ENCODE measurements at places on chromosomes 1 and 21. TPM values are rescaled to one million over a fixed set of nuclear protein-coding genes. Genes with fewer than 3 reads are reported as not detected.

C8A gene
- total RNA-seq: not detected

TSPAN2 gene
- total RNA-seq: 14.6 TPM

DNA sequence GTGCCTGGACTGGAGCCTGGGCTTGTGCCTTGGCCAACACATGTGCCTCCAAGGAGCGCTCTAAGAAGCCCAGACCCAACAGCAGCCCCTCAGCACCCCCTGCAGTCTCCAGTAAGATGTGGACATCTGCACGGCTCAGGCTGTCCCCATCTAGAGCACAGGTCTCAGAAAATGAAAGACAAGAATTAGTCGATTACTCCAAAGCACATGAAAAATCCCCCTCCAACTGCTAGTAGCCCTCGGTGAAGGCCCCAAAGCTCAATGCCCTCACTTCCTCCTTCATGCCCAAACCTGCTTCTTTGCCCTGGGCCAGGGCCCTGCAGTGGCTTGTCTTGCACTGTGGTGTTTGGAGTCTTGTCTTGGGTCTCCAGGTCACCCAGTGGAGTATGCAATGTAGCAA, 21.9 kb upstream of the ERO1B start:
- DNase-seq: no peak
- H3K4me3 ChIP-seq: no peak overlapping the region
- H3K36me3 ChIP-seq: no peaks in the 10 kb centered on the region
- H3K4me1 ChIP-seq: no peaks in the 10 kb centered on the region
- H3K27ac ChIP-seq: no peak overlapping the region

GRCh38 chr1:2248127-2248826, 20.2 kb downstream of the SKI start:
- DNase-seq: peak; percentile 82
- peak overlapping the region; percentile 40 for H3K27ac ChIP-seq
- H3K27me3 ChIP-seq: no peaks in the 10 kb centered on the region
- peaks cover 39% of the 10 kb centered on the region for H3K4me1 ChIP-seq

- H3K27ac ChIP-seq: no peak overlapping the region
- no peak for DNase-seq
- H3K4me3 ChIP-seq: no peak overlapping the region
- no peaks in the 10 kb centered on the region for H3K36me3 ChIP-seq
- H3K27me3 ChIP-seq: no peaks in the 10 kb centered on the region
- H3K4me1 ChIP-seq: no peaks in the 10 kb centered on the region
These were observed 16.1 kb downstream of the RRP15 start for GRCh38 chr1:218301217-218301616.

FCRL6 gene
- not detected for total RNA-seq

- H3K4me1 ChIP-seq: peaks cover 6% of the 10 kb centered on the region
- H3K27me3 ChIP-seq: peaks cover 10% of the 10 kb centered on the region
- H3K36me3 ChIP-seq: no peaks in the 10 kb centered on the region
- H3K27ac ChIP-seq: no peak overlapping the region
- H3K4me3 ChIP-seq: no peak overlapping the region
These were observed 5.0 kb upstream of the GPR137B start for GRCh38 chr1:236137285-236137852.

GRCh38 chr1:83491930-83492329, 507.0 kb downstream of the TTLL7 start:
- H3K36me3 ChIP-seq: no peaks in the 10 kb centered on the region
- no peak overlapping the region for H3K27ac ChIP-seq
- no peak for DNase-seq
- H3K27me3 ChIP-seq: no peaks in the 10 kb centered on the region
- no peak overlapping the region for H3K4me3 ChIP-seq

AADACL4 gene
- not detected for total RNA-seq

DNA sequence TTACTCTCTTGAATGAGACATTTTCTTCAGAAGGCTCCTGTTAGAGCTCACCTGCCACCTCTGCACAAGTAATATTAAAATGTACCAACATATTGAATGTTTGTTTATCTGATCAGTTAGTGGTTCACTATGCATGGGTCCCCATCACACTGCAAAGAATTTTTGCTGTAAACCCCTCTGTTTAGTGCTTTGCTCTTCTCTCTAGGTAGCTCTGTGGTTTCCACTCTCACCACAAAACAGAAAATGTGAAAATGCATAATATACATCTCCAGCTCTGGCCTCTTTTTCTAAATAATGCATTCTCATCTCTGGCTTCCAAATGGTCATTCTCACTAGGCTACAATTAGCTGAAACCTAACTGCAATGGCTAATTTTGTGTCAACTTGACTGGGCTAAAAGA, 176.7 kb downstream of the TRIM33 start:
- no peaks in the 10 kb centered on the region for H3K4me1 ChIP-seq
- no peak overlapping the region for H3K27ac ChIP-seq
- H3K27me3 ChIP-seq: no peaks in the 10 kb centered on the region
- DNase-seq: no peak
- no peak overlapping the region for H3K4me3 ChIP-seq

DNA sequence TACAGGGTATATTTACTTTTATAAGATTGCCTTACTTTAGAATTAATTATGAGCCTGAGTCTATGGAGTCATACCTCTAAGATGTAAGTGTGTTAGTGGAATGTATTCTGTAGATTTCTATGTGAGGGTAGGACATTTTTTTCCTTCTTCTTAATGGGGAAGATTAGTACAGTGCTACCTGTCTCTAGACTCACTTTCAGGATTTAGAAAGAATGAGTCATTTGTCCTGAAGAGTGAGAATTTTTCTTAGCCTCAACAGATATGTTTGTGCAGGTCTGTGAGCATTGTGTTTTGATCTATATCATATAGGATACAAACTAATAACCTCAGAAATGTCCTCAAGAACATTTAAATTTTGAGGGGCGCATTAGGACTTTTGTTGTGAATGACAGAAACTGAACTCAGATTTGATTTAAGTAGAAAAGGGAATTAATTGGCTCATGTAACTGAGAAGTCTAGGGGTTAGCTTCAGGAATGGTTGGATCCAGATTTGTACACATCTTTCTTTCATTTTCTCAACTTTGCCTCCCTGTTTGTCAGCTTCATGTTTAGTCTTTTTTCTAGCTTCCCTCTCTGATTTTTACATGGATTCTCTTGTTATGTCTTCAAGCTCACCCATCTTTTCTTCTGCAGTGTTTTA, 45.3 kb downstream of the TTC3 start:
- H3K4me1 ChIP-seq: no peaks in the 10 kb centered on the region
- no peak overlapping the region for H3K27ac ChIP-seq
- H3K36me3 ChIP-seq: no peaks in the 10 kb centered on the region
- DNase-seq: no peak
- no peak overlapping the region for H3K4me3 ChIP-seq

GRCh38 chr1:53362851-53363642, 35.2 kb upstream of the LRP8 start:
- no peaks in the 10 kb centered on the region for H3K36me3 ChIP-seq
- no peaks in the 10 kb centered on the region for H3K27me3 ChIP-seq
- no peak overlapping the region for H3K4me3 ChIP-seq
- peak; percentile 14 for DNase-seq
- H3K27ac ChIP-seq: no peak overlapping the region

DNA sequence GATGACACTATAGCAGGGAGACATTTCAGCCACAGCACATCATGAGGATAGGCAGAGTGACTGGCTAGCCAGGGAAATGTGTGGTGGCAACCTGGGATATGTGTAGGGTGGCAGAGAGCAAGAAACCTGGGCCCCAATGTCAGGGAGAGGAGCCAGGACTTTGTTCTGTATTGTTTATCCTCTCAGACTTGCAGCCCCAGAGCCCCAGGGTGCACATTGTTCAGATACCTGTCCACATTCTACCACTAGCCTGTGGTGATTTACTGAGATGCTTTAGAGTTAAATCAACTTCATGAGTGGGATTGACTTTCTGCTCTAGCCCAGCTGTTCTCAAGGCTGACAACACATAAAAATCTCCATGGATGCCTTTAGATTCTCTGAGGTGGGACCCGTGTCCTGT, 61.5 kb downstream of the MAB21L3 start:
- H3K4me1 ChIP-seq: peaks cover 9% of the 10 kb centered on the region
- no peak overlapping the region for H3K4me3 ChIP-seq

DNA sequence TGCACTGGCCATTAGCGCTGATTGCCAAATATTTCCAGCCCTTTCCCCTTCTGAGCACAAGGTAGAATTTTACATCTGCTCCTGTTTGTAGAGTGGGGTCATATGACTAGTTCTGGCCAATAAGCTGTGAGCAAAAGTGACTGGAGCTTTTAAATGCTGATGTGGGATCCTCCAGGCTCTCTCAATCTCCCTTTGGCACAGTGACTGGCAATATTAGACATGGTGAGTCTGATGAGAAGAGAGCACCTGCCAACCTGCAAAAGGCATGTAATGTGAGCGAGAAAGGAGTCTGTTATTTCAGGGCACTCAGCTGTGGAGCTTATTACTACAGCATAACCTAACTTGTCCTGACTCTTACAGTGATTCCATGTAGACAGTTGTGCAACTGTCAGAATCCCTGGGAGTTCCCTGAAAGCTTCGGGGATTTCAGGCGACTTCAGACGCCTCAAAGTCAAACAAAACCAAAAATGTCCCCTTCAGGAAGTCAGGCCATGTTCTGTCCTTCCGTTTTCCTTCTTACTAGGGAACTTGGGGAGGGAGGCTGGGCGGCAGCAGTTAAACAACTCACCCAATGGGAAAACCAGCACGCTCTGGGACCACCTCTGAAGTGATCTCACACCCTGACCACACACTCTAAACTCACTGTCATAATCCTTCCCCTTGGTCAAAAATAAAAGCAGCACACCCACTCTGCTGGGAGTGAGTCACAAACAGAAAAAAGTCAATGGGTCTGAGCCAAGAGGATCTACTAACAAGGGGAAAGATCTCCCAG, 3.6 kb upstream of the RASSF5 start:
- DNase-seq: no peak
- no peaks in the 10 kb centered on the region for H3K36me3 ChIP-seq
- H3K27ac ChIP-seq: no peak overlapping the region
- H3K27me3 ChIP-seq: peaks cover 16% of the 10 kb centered on the region
- no peaks in the 10 kb centered on the region for H3K4me1 ChIP-seq

DNA sequence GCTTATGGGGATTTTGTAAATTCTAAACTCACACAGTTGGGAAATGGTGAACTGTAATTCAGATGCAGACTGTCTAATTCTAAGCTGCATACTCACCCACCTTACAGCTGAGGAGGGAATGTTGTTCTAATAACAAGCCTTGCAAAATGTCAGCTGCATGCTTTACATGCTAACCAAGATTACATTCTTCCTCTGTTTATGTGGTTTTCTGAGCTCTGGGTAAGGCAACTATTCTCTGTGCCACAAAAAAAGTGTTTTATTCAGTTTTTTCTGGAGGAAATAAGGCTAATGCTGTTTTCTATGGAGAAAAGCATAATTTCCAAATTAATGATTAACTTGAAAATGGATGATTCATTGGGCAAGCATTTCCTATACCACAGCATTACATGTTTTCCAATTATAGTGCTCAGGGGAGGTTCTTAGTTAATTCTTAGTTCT, 64.9 kb downstream of the RGS13 start:
- H3K27ac ChIP-seq: no peak overlapping the region
- no peaks in the 10 kb centered on the region for H3K36me3 ChIP-seq
- no peaks in the 10 kb centered on the region for H3K27me3 ChIP-seq
- H3K4me1 ChIP-seq: no peaks in the 10 kb centered on the region
- no peak for DNase-seq
- H3K4me3 ChIP-seq: no peak overlapping the region

DNA sequence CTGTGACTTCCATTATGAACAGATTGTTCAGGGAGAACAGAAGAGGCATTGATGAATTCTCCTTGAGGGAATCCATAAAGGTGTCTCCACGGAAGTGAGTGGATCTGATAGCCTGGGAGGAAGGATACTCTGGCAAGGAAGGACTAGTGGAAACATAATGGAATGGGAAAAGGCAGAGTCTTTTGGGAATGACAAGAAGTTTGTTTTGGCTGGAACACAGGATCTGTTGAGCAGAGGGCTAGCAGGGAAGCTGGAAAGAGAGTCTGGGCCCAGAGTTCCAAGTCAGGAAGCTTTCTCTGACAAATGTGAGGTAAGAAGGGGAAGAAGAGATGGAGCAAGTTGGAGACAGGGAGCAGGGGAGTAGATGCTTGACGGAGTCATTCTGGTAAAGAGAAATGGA, 8.1 kb downstream of the ADAMTS5 start:
- no peaks in the 10 kb centered on the region for H3K27me3 ChIP-seq
- H3K4me3 ChIP-seq: no peak overlapping the region
- no peaks in the 10 kb centered on the region for H3K36me3 ChIP-seq
- no peaks in the 10 kb centered on the region for H3K4me1 ChIP-seq
- H3K27ac ChIP-seq: no peak overlapping the region

VANGL2 gene
- 3.9 TPM for total RNA-seq

- H3K27me3 ChIP-seq: no peaks in the 10 kb centered on the region
- no peak overlapping the region for H3K4me3 ChIP-seq
- no peaks in the 10 kb centered on the region for H3K4me1 ChIP-seq
- no peaks in the 10 kb centered on the region for H3K36me3 ChIP-seq
- DNase-seq: no peak
- H3K27ac ChIP-seq: no peak overlapping the region
These were observed 42.5 kb downstream of the TMEM200B start for GRCh38 chr1:29081201-29081600.

GRCh38 chr1:233707880-233708815, 94.2 kb downstream of the KCNK1 start:
- no peak overlapping the region for H3K4me3 ChIP-seq
- H3K4me1 ChIP-seq: no peaks in the 10 kb centered on the region
- H3K27me3 ChIP-seq: no peaks in the 10 kb centered on the region
- no peak for DNase-seq
- no peaks in the 10 kb centered on the region for H3K36me3 ChIP-seq

- no peaks in the 10 kb centered on the region for H3K36me3 ChIP-seq
- H3K4me1 ChIP-seq: peaks cover 6% of the 10 kb centered on the region
- no peak overlapping the region for H3K27ac ChIP-seq
These were observed 1.6 kb upstream of the DYRK3 start for GRCh38 chr1:206633708-206634121.

C1orf198 gene
- total RNA-seq: 19.1 TPM

TNFSF18 gene
- not detected for total RNA-seq

GRCh38 chr1:44108241-44108640, 10.4 kb upstream of the KLF17 start:
- H3K27ac ChIP-seq: no peak overlapping the region
- DNase-seq: no peak
- no peaks in the 10 kb centered on the region for H3K36me3 ChIP-seq
- H3K4me3 ChIP-seq: no peak overlapping the region

DNA sequence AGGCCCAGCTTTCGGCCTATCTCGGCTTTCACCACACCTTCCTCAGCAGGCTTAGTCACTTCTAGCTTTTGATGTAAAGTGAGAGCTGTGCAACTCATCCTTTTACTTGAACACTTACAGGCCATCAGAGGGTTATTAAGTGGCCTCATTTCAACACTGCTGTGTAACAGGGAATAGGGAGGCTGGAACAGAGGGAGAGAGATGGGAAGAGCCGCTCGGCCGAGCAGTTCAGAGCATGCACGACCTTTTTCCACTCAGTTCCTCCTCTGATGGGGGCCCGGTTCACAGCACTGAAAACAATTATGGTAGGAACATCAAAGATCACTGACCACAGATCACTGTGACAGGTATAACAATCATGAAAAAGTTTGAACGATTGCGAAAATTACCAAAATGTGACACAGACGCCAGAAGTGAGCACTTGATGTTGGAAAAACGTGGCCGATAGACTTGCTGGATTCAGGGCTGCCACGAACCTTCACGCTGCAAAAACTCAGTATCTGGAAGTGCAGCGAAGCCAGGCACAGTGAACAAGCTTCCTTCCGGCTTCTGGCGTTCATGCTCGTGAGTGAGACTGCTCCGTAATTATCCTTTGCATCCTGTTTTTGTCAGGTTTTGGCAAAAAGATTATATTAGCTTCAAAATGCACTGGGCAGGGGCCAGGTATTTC, 28.6 kb downstream of the AGPAT3 start:
- no peak overlapping the region for H3K27ac ChIP-seq
- no peak overlapping the region for H3K4me3 ChIP-seq
- H3K4me1 ChIP-seq: no peaks in the 10 kb centered on the region
- H3K27me3 ChIP-seq: no peaks in the 10 kb centered on the region
- no peak for DNase-seq

CFAP107 gene
- total RNA-seq: not detected

All from colonic mucosa (tissue), 4 donors.